ENCODE measurements at places on chromosomes 2 and 18.

- no peak for DNase-seq
Measured at GRCh38 chr2:229686122-229686919, 28.0 kb downstream of the DNER start.

GRCh38 chr2:27664154-27664574 lies 475 bp downstream of the SLC4A1AP start:
- DNase-seq, result no peak

DNA sequence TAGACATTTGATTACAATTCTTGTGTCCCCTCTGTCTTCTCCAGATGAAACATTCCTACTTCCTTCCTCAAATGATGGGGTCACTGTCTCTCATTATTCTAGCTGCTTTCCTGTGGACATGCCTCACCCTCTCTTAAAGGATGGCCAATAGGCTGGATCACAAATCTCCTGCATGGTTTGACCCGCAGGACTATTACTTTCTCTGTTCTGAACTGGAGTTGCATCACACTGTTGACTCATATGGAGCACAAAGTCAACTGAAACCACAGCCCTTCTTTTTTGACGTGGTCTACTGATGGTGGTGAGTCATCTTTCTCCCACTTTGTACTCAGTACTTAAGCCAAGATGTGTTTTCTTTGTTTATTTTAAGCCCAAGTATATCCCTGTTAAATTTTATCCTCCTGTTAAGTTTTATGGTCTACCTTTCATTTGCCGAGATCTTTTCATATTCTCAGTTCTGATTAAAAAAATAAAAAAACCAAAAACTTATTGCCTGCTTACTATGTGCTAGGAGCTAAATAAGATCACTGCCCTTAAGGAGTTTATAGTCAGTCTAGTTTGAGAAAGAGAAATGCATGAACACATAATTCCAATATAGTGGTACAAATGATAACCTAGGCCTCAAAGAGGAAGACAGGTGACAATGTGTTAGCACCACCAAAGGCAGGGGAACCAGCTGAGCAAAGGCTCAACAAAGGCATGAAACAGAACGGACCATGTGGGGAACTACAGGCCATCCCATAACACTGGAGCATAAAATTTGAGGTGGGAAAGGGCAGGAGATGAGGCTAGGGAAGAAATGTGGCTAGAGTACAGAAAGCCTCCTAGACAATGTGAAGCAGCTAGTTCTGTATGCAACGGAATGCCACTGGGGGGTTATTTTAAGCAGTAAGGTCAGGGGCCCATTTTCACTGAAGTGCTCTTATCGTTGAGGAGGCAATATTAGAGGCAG lies 67.6 kb upstream of the ZFP36L2 start:
- DNase-seq, result peak; percentile 92

DNA sequence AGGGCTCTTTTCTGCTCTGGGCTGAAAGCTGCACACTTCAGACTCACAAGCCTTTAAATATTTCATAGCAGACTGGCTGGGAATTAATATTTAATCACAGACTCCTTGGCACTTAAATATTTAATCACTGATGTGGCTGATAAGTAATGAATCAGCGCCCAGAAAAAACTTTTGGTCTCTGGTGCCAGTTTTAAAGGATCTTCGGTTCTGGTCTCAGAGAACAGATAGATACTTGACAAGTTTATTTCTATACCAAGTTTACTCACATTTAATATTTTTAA lies 201.2 kb downstream of the MYCN start:
- no peak for DNase-seq

DNA sequence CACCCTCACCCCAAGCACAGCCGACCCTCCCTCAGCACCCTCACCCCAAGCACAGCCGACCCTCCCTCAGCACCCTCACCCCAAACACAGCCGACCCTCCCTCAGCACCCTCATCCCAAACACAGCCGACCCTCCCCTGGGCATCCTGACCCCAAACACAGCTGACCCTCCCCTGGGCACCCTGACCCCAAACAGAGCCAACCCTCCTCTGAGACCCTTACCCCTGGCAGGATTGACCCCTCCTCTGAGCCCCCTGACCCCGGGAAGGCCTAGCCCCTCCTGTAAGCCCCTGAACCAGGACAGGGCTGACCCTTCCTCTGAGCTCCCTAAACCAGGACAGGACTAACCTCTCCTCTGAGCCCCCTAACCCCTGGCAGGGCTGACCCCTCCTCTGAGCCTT lies 84.4 kb upstream of the RAB6C start:
- no peak for DNase-seq

DNA sequence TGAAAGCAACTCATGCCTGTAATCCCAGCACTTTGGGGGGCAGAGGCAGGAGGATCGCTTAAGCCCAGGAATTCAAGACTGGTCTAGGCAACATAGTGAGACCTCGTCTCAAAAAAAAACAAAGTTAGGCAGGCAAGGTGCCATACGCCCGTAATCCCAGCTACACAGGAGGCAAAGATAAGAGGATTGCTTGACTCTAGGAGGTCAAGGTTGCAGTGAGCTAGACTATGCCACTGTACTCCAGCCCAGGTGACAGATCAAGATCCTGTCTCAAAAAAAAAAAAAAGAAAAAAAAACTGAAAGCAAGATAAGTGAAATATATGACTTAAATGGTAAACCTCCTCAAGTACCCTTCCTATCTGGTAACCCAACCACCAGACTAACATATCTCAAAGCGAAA lies 59.8 kb downstream of the USP34 start:
- DNase-seq, result no peak

- DNase-seq, result no peak
Measured at GRCh38 chr2:162769066-162769465, 69.5 kb downstream of the KCNH7 start.
